Panc1 (cell line): ENCODE measurements at places on chromosomes 16 and 17.

GRCh38 chr16:15775209-15775608, 81.6 kb downstream of the MYH11 start:
- no peak for DNase-seq

- no peak for DNase-seq
These were observed 40.2 kb upstream of the METTL16 start for GRCh38 chr17:2551928-2552327.

- no peak for DNase-seq
These were observed 1131.0 kb upstream of the GOT2 start for GRCh38 chr16:59864981-59865666.

DNA sequence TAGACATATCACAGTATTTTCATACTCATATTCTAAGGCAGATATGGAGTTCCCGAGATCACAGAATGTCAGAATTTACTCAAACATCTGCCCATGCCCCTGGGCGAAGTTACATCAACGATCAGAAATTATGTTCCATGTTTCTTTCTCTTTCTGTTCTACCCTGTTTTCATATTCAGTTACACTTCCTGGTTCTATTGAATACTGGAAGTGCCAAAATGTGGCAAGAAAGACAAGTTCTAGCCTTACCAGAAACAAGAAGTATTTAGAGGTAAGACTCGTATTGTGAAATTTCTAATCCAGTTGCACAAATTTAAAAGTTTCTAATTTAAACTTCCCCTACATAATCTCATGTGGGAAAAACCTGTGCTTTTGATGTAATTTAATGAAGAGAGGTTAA, 36.1 kb downstream of the KCNJ2 start:
- no peak for DNase-seq

DNA sequence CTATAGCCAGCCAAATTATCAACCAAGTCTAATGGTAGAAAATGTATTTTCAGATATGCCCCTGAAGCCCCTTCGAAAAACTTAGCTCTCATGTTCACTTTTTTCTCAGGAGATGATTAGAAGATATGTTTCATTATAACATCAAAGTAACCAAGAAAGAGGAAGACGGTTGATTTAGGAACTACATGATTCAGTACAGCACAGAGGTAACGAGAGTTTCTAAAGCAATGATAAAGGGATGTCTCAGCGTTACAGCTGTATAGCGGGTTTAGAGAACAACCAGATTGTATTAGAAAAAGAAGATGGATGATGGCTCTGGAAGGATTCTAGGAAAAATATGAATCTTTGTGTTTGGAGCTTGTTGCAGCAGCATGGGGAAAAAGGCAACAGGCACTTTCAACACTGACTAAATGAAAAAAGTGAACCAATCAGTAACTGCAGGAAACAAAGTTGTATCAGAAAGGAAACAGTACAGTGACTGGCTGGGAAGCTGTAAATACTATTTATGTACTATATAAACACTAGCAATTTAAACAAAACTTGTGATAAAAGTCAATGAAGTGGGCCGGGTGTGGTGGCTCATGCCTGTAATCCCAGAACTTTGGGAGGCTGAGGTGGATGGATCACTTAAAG, 21.5 kb downstream of the MBTD1 start:
- DNase-seq: no peak

- no peak for DNase-seq
These were observed 12.2 kb downstream of the DEXI start for GRCh38 chr16:10929853-10930754.
